Renal pelvis (tissue), 12 donors: ENCODE measurements at places on chromosomes 6 and 20. TPM values are rescaled to one million over a fixed set of nuclear protein-coding genes. Genes with fewer than 3 reads are reported as not detected.

The COL19A1 gene
- polyA plus RNA-seq, result 3.7 TPM

The TAGAP gene
- 0.64 TPM for polyA plus RNA-seq

GRCh38 chr6:42260972-42261371 is 43.3 kb upstream of the MRPS10 start:
- DNase-seq, result no peak

DNA sequence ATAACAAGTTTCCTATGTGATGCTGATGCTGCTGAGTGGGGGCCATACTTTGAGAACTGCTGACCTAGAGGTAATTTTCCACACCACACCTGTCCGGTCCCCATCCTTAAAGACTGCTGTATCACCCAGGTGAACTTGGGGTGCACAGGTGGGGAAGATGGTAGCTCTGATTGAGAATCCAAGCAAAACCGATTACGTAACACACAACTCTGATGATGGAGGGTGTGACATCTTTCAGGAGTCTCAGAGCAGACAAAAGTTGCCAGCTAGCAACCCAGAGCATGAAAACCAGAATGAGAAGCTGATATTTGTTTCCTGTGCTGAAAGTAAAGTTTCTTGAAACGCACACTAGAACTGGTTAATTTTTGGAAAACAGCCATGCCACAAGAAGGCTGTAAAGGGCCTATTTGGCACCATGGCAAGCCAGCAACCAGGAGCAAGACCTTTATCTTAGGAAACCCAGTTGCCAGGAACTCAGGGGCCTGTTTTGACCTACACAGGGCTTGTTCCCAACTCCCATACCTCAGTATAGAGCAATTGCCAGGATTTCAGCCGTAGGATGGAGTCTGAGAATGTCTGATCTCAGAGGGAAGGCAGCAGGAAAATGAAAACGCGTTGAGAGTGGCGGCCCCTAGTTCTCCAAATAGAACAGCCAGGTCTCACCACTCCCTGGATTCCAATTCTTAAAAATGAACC is 21.6 kb upstream of the TBC1D7 start:
- DNase-seq, result no peak

GRCh38 chr6:152110886-152111820 is 303.7 kb downstream of the ESR1 start:
- DNase-seq, result no peak

DNA sequence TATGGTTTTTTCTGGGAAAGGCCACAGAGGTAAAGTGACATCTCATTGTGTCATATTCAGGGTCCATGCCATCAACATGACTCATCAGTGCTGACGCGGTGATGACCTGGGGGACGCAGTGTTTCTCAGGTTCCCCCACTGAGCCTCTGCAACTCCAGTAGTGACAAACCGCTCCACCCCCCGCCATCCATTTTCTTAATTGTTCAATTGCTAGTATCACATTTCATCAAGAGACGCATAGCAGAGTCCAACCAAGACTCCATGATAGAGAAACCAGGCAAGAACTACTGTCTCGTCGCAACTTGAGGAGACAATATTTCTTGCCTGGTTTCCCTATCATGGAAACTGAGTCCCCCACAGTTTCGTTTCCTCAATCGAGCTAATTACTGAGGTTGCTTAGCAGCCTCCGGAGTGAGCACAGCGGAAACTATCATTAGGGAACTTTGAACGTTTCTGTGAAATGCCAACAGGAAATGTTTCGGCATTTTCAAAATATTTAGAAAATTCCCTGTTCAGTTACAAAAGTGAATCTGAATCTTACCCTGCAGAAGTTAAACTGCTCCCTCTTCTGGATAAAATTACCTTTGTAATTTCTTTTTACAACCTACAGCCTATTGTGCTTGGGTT is 12.2 kb upstream of the SERPINB1 start:
- DNase-seq, result peak; percentile 82

DNA sequence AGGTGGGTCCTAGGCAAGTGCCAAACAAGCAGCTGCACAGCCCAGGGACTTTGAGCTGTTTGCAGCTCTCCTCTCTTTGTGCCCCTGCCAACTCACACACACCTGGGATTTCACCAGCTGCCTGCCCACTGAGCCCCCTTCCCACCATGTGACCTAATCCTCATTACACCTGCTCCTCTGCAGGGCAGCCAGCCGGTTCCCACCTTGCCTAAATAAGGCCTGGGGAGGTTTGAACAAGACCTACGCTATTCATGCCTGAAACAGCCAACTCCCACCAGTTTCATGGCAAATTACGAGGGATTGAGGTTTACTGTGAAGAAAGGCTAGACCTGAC is 92.6 kb upstream of the SOX4 start:
- peak; percentile 57 for DNase-seq
